Hematopoietic multipotent progenitor cell treated with erythropoietin and hydrocortisone succinate and interleukin-3 and kit ligand, for 8 days (in vitro differentiated cells): ENCODE measurements at places on chromosomes 5 and 9.

- DNase-seq, result no peak
These were observed 404 bp upstream of the AFAP1L1 start for GRCh38 chr5:149271195-149271715.

DNA sequence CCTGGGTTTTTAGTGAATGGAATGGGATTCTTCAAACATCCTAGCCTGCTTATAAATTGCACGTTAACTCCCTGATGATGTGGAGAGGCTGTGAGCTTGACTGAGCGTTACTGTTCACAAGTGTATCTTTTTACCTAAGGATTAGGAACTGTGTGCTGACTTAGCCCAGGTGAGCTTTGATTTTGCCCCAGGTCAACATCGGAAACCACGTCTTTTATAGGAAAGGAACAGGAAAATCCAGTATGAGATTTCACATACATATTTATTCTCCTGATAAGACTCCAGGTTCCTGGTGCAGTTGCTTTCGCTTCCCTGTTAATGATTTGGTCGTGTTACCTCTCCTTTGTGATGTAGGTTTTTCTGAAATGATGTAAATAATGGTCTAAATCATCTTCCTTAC, 103.2 kb upstream of the BASP1 start:
- DNase-seq, result no peak

- no peak for DNase-seq
These were observed 15.3 kb upstream of the KLF4 start for GRCh38 chr9:107504585-107505455.

DNA sequence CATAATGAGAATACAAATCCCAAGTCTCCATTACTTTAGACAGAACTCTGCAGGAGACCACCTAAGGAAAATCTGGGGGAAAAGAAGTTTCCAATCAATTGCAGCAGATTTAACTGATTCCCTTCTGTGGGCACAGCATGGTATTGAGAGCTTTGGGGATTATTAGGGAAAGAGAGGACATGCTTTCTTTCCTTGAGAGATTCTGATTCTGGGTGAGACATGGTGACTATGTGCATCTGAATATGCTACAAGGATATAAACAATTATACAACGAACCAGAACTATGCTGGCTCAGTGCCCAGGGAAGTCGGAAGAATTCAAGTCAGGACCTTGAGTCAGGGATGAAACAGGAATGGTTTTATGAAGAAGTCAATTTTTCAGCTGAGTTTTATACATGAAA, 183.7 kb downstream of the PDE4D start:
- DNase-seq, result no peak

DNA sequence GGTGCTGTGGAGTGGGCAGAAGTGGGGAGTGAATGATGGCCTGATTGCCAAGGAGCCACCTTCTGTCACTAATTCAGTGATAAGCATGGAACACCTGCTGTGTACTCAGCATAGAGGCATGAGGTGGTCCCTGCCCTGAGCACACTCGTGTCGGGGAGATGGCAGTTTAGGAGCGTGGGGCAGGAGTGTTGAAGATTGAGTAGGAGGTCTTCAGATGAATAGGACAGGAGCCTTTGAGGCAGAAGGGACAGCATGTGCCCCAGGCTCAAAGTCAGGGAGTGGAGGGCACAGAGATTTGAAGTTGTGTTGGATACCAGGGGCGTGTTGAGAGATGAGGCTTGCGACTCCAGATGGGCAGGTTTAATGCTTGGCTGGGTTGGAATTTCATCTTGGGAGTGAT, 55.0 kb downstream of the ZNF618 start:
- DNase-seq, result no peak

GRCh38 chr9:76373173-76373783, 20.9 kb downstream of the RFK start:
- DNase-seq, result no peak

DNA sequence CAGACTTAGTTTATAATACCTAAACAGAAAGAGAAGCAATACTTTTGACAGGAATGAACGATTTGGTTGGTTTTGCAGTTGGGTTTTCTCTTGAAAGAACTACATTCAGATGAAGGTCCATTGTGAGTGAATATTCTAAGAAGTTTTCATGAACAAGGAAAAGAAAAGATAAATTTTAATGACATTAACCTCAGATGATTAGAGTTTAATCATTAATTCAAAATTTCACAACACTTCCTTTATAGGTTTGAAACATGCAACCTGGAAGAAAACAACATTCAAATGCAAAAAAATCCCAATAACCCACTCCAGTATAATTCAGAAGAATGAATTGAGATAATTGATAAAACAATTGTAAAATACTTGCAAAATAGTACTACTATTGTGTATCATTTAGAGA, 23.8 kb downstream of the EQTN start:
- no peak for DNase-seq

DNA sequence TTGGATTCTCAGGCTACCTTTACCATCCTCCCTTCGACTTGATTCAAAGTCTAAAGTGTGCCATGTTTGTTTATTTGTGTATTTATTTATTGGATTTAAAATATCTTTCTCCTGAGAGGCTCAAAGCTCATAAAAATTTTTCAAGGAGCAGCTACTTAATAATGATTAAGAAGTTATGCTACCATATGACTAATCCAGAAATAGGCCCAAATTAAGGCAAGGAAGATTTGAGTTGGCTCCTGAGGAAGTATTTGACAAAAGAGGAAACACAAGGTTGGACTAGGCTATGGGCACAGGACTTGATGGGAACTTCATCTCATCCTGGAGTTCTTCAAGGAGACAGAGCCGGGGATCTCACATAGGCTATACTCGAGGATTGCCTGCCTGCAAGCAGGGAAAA, 22.4 kb upstream of the PPP2CA start:
- no peak for DNase-seq

DNA sequence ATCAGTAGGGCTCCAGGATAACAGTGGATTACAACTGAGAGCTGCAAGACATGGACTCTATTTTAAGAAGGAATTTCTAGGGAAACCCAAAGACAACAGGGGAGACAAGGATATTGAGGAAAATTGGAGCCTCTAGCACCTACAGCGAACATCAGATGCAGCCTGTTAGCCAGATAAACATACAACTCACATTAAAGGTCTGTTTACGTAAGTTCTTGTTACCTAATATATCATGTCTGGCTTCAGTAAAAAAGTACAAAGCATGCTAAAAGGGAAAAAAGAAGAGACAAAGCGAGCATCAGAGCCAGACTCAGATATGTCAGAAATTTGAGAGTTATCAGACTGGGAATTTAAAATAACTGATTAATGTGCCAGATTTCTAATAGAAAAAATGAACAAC, 17.2 kb downstream of the GNPDA1 start:
- DNase-seq, result no peak
